ENCODE measurements at places on chromosomes 16 and 17.

- DNase-seq = no peak
These were observed 12.5 kb downstream of the RBFOX1 start for GRCh38 chr16:7344830-7345780.

- DNase-seq = peak; percentile 86
These were observed 863 bp downstream of the LIMD2 start for GRCh38 chr17:63698886-63699637.

DNA sequence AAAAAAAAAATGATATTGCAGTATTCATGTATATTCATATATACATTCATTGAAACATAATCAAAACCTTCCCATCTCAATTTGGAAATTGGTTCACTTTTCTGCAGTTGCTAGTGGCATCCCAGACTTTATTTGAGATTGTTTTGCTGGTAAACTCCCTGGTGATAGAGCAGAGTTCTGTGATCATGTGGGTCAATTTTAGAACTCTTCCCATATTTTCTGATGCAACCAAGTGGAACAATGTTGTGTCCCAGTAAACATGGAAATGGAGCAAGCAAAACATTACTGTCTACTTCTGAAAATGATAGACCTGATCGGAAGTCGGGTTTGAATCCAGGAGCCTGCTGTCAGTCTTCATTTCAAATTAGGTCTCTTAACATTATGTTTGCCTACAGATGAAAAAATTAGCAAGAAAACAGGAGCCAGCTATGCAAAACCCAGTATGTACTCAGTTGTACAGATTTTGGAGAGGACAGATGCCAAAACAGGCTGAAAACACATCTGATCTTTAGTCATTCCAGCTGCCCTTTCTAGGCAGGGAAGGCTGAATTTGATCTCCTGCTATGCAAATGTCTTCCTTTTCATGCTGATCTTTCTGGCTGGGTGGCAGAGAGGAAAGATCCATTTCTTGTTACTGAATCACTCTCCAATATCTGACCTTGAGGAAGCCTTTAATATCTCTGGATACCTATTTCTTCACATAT lies 786.6 kb upstream of the SOX9 start:
- no peak for DNase-seq

GRCh38 chr16:1771188-1771863 lies at the start of gene NME3:
Gene NME3 (minus strand): TSS chr16:1771543. CDS start chr16:1771534, 9 bp downstream.
- peak; percentile 89 for DNase-seq

- DNase-seq = no peak
These were observed 35.7 kb downstream of the PLD6 start for GRCh38 chr17:17170346-17170985.

DNA sequence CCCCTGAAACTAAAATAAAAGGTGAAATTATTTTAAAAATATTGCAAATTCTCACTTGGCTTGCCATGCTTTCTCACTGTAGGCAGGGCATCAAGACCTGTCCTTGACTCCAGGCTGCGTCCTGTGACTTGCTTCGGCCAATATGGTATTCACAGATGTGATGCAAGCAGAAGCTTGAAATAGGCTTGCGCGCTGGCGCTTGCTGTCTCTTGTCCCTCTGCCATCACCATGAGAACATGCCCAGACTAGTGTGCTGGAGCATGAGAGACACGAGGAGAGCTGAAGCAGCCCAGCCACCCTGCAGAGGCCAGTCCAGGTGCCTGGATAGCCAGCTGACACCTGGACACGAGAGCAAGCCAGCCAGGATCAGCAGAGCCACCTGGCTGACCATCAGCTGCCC lies 21.8 kb upstream of the ZKSCAN2 start:
- DNase-seq = no peak

DNA sequence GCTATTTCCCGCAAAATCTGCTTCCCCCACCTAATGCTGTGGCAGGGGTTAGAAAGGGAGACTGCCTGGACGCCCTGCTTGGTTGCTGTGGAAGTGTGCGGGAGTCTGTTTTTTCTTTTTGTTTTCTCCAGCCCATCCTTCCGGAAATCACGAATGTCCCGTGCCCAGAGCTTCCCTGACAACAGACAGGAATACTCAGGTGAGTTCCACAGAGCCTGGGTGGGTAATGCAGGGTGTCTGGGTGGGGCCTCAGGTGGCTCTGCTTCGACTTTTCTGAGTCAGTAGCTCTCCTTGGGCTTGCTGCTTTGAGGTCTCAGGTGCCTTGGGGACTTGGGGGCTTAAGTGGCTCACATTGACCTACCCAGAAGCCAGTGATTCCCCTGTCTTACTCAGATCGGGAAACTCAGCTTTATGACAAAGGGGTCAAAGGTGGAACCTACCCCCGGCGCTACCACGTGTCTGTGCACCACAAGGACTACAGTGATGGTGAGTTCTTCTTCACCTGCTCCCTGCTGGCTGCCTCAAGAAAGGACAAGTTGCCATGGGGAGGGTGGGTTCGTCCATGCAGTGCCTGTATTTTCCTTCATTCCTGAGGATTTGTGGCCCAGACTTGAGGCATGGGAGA lies 11.4 kb downstream of the LIMD2 start:
- no peak for DNase-seq

- DNase-seq = peak; percentile 89
These were observed 53.8 kb downstream of the COG7 start for GRCh38 chr16:23398987-23399805.

DNA sequence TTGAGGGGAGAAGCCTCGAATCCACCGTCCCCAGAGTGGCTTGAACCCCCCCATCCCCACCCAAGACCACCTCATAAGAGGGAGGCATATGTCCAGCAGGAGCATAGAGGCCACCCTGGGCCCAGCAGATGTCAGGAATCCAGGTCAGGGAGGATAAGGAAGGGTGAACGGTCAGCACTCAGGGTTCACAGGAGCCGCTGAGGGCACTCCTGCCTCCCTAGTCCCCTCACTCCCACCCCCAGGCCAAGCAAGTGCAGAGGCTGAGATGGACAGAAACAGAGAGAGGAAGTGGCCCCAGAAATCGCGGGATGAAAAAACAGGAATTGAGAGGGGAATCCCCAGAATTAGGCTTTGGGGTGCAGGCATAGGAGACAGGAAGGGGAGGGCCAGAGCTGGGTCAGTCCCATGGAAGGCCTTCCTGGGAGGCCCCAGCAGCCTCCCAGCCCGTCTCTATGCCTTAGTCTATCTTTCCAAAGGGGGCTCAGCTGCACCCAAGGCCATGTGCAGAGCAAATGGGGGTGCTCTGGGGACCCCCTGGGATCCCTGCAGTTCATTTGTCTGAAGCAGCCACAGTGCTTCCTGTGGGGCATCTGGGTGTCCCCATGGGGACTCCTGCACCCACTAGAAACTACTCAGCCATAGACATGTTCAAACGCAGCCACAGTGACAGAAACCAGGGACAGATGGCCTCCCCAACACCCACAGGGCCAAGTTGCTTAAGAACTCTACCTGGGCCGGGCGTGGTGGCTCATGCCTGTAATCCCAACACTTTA lies 1.7 kb downstream of the CMTM3 start:
- DNase-seq = no peak

- peak; percentile 53 for DNase-seq
These were observed 47.1 kb downstream of the BCL7C start for GRCh38 chr16:30846649-30847402.

DNA sequence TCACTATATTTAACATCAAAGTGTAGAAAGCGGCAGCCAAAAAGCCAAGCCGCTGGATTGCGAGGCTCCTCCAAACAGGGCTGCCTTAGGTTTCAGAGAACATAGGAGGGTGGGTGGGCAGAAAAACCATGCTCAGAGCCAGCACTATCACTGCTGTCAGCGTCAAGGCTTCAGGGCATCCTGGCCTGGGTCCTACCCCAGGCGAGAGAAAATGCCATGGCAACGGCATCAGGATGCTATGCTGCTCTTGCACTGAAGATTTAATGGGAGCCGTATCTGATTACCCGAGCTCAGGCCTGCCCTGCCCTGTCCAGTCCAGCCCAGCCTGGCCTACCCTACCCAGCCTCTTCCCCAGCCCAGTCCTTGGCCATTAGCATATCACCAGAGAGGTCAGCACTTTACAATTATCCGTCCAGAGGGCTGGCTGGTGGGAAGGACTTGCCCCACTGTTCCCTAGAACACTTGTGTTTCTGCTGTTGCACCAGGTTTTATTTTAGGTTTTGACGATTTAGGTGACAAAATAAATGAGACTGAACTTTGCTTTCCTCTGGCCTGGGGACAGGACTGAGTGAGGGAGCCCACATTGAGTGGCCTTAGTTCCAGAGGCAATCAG lies 61.1 kb downstream of the TOM1L2 start:
- DNase-seq = peak; percentile 50

GRCh38 chr17:15490634-15491261 lies 23.3 kb upstream of the CDRT4 start:
- peak; percentile 96 for DNase-seq

GRCh38 chr16:49010396-49010795 lies 271.2 kb downstream of the CBLN1 start:
- DNase-seq = no peak

DNA sequence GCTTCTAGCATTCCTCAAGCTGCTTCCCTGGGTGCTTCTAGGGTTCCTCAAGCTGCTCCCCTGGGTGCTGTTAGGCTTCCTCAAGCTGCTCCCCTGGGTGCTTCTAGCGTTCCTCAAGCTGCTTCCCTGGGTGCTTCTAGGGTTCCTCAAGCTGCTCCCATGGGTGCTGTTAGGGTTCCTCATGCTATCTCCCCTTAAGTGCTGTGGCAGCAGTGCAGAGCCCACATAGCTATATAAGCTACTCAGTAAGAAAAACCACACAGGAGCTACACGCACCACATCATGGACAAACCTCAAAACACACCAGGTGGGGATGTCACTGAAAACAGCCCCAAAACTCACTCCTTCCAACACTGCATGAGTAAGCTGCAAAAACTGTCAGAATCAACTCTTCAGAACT lies 35.2 kb downstream of the ANKRD11 start:
- no peak for DNase-seq

DNA sequence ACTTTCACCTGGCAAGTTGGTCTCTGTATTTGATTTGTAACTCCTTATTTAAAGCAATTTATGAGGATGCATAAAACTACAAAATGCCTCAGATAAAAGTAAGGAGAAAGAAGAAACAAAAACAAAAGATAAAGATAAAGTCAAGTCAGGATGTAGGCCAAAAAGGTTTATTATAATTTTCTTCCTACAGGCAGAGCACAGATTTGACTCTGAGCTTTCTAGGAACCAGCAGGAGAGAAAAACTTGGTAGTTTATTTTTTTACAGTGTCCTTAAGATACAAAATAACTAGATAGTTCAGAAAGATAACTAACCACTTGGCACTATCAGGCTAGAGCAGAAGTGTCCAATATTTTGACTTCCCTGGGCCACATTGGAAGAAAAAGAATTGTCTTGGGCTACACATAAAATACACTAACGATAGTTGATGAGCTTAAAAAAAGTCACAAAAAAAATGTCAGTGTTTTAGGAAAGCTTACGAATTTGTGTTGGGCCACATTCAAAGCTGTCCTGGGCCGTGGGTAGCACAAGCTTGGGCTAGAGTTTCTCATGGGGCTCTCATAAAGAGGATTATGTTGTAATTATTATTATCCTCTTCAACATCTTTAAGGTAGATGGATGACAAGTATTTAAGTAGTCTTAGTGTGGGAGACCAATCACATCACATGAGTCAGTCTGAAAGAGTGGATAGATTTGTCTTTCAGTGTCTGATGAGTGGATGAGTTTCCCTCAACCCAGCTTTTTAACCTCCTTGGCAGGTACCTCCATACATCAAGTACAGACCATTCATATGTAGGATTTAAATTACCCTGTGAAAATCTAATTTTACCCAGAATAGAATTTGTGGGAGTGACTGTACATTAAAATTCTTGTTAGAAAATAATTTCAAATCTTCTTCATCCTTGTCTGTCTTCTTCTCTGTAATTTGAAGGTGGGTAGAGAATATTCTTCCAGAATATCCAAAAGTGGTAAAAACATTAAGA lies 17.0 kb downstream of the PAFAH1B1 start:
- no peak for DNase-seq

- no peak for DNase-seq
These were observed 5.7 kb downstream of the TMED6 start for GRCh38 chr16:69345923-69346322.

DNA sequence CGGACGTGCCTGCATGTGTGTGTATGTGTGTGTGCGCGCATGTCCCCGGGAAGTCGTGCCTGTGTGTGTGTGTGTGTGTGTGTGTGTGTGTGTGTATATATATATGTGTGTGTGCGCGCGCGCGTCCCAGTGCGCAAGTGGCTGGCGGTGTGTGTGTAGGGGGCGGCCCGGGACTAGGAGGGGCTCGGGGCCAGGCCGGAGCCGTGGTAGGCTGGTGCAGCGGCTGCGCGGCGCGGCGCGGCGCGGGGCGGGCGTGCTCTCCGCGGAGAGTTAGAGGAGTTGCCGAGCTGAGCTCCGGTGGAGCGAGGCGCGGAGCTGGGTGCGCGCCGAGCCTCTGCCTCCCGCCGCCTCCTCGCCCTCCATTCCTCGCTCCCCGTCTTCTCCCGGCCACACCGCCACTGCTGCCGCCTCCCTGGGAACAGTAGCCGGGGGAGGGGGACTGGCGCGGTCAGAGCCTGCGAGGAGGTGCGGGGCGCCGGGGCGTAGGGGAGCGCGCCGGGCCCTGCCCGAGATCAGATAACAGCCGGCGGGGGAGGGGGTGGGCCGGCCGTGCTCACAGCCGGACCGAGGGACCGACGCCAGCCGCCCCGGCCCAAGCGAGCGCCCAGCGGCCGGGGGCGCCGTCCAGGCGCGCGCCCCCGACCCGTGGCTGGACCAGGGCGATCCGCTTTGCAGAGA lies at the start of gene KCNJ12:
KCNJ12 (plus strand) TSS at position 277 of the 678 bp plus-strand sequence. CDS start 38,986 bp downstream, outside the sequence.
- peak; percentile 87 for DNase-seq

DNA sequence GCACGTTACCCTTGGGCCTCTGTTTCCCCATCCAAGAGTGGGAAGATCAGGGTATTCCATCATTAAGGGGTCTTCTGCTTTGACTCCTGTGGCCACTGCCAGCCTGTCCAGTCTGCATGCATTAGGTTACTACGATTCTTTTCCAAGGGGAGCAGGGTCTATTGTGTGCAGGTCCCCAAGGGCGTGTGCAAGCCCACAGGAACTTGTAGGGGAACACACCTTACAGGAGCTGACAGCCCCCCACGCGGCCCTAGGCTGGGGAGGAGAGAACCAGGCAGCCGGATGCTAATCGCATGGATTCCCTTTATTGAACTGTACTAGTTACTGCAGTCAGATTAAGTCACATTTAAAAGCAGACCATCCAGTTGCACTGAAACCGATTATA lies 116.7 kb downstream of the C16orf78 start:
- no peak for DNase-seq

DNA sequence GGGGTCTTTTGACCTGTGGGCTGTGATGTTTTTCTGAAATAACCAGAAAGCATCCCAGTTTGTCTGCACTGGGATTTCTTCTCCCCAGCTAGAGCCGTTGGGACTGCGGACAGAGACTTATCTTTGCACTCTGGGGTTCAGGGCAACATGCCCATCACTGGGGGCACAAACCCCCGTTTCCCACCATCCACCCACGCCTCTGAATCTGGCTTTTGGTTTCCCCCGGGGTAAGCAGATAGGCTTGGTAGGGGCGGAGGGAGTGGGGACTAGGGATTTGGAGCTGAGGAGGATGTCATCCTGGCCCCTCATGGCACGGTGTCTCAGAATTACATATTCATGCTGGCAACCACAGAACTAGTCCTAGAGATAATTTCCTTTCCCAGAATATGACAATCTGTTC lies 68.6 kb downstream of the CCDC182 start:
- peak; percentile 24 for DNase-seq

GRCh38 chr16:31325171-31325570 lies 29.8 kb upstream of the ITGAX start:
- DNase-seq = no peak
